ENCODE measurements at places on chromosomes 3 and 15. TPM values are rescaled to one million over a fixed set of nuclear protein-coding genes. Genes with fewer than 3 reads are reported as not detected.

DNA sequence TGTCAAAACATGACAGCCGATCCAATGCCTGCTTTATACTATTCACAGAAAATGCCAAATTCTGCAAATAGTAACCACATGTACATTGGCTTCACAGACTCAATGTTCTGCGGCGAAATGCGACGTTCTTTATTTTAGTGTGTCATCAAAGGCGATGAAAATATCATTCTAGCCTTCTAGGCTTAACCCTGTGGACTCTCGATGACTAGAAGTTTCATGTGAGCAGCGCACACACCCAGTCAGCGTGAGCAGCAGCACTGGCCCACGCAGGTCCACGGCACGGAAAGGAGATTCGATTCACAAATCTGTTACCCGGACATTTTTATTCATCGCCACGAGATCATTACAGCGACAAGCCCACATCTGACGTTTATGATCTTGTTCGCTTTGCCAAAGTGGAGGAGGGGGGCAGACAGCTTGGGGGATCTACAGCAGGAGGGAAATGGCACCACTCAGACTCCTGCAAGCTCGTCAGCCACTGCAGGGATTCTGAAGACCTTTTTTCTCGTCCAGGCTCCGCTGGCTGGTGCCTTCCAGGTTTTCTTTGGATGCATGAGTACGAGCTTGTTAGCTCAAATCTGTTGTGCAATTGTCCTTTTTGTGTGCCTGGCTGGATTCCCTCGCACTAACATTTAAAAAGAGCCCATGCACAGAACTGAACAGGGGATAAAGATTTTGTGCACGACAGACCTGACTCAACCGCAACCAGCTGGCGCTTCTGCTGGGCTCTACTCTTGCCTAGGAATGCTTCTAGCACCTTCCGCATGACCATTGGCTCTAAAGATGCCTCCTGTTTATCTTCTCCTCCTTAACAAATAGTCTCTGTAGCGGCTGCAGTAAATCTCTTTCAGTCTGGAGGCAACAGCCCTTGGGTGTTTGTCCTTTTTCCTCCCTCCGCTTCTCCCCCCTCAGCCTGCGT, 938.4 kb downstream of the MCTP2 start:
- peak; percentile 42 for DNase-seq

DNA sequence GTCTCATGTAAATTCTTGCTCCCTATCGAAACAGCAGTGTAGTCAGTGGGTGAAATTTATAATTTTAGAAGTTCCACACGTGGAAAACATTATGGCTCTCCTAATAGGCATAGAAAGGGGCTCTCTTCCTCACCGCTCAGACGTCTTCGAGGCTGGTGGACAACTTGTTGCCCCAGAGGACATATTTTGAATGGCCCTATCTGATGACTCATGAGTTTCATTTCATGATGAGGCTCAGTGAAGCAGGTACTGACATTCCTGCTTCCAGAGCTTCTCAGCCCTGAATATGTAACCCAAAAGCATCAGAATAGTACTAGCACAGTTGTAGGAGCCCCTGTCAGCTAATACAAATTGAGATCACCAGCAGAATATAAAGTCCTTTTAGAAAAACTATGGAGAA, 117.9 kb downstream of the HERC1 start:
- no peak for DNase-seq

- DNase-seq = no peak
Observed at GRCh38 chr15:92021792-92022191, 168.3 kb downstream of the SLCO3A1 start.

- DNase-seq = no peak
Observed at GRCh38 chr15:57528940-57529565, 62.7 kb upstream of the MYZAP start.

CHAC1 gene
- total RNA-seq = 51.3 TPM

CGGBP1 gene
- total RNA-seq = 37.8 TPM

- no peak for DNase-seq
Observed at GRCh38 chr3:193897288-193897687, 238.7 kb upstream of the HES1 start.

- DNase-seq = peak; percentile 66
Observed at GRCh38 chr15:81117136-81117535, 16.9 kb upstream of the CFAP161 start.

ACOX2 gene
- total RNA-seq = 17.8 TPM

MAPKAPK3 gene
- 57.2 TPM for total RNA-seq

ARF4 gene
- 172 TPM for total RNA-seq

- DNase-seq = no peak
Observed at GRCh38 chr15:85120351-85121113, 138.9 kb downstream of the PDE8A start.

PLEKHO2 gene
- total RNA-seq = 19.0 TPM

DNA sequence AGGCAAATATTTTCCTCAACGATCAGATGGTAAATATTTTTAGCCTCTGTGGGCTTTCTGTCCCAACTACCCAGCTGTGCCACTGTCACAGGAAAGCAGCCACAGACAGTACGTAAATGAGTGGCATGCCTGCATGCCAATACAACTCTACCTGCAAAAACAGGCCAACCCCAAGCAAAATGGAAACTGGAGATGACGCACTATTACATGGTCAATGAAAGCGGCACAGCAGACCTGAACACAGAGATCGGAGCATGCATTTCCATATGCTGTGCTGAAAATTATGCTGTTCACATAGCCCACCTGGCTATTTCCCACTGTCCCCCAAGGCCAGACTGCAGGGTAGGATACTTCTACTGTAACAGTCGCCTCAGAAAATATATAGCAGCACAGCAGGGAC, 57.8 kb downstream of the HERC2 start:
- no peak for DNase-seq

DNA sequence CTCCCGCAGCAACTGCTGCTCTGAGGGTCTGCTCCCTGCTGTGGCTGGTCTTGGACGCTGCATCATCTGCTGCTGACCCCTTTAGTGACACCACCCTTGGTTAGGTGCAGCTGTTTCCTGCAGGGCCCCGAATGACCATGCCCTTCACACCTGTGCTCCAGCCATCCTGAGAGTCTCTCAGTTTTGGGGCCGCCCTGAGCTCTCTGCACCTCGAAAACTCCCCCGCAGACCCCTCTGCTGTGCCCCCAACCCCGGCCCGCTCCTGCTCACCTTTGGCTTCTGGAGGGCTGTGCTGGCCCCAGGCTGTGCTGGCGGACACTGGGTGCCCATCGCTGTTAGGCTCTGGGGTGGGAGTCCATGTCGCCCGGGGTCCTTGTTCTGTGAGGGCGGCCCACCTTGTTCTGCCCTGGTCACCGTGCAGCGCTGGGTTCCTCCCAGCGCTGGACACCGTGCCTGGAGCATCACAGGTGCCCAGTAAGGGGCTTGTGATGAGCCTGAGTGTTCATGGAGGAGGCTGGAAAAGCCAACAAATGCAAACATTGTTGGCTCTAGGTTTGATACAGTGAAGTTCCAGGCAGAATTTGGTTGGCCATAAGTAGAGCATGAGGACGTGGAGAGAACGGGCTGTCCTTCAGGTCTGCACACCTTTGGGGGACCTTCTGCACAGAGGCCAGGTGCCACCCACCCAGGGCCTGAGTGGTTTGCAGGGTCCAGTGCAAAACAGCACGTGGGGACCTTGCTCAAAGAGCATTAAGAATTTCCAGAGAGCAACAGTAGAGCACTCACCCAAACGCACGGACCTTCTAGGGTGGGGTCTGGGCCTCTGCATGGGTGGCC, 12.3 kb downstream of the ABTB1 start:
- DNase-seq = no peak

- no peak for DNase-seq
Observed at GRCh38 chr3:34408088-34408487, 609.7 kb downstream of the PDCD6IP start.

C3orf85 gene
- not detected for total RNA-seq

DNA sequence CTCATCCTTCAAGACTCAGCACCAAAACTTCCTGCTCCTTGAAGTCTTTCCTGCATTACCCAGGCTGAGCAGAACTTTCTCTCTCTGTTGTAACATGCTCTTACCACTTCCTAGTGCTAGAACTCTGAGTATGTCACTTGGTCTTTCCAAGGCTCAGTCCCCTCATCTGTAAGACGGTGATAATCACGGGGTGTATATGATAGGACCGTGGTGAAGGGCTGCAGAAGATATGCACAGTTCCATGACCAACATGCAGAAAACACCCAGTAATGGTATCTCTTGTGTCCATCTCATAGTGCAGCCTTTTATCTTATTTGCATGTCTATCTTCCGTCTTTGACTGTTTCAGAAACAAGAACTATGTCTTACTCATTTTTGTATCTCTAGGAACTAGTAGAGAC, 154.5 kb downstream of the ZNF621 start:
- DNase-seq = no peak

ZNF609 gene
- total RNA-seq = 10.4 TPM

GRCh38 chr3:171776839-171777583, 33.3 kb downstream of the PLD1 start:
- no peak for DNase-seq

DNA sequence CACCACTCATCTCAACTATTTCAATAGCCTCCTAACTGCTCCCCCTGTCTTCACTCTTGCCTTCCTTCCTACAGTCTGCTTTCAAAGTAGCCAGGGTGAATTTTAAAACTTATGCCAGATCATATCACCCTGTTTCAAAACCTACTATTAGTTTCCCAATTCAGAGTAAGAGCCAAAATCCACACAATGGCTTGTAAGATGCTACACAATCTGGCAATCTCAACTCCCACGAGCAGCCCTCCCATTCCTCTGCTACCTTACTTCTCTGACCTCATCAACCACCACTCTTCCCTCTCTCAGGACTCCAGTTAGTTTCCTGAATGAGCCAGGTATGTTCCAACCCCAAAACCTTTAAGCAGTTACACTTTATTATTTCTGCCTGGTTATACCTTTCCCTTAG, 62.5 kb downstream of the VPS13C start:
- DNase-seq = no peak

DNA sequence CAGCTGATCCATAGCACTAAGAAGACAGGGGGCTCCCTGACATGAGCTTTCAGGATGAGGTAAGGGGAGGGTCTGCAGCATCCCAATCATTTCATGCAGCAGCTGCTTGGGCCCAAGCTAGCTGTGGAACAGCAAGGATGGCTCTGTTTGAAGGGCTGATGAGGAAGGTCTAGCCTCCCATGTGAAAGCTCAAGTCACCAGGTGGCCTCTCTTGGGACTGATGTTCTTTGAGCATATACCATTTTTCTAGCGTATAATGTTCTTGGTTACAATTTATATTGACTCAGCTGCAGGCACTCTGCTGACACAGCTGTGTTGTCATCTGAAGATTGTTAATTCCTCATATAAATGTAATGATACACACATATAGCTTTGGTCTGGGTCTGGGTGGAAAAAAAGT, 87.0 kb downstream of the CD200R1L start:
- no peak for DNase-seq

DNA sequence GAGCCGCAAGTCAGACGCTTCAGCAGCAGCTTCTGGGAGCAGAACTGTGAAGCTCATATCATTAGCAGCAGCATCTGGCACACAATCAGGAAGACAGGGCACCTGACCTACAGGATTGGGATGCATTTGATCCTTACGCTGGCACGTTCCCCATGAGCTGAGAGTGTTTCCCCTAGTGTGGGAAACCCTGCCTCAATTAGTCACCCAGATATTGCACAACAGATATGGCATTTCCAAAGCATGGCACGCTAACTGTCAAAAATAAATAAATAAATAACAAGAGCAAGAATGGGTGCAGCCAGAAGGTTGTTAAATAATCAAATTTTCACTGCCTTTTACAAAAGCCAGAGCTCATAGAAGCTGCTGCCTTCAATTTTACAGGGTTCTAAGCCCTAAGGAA, 189.6 kb upstream of the THBS1 start:
- DNase-seq = no peak

- no peak for DNase-seq
Observed at GRCh38 chr3:64891021-64891420, 203.2 kb upstream of the ADAMTS9 start.

TNFAIP8L3 gene
- total RNA-seq = 0.83 TPM

ISLR gene
- under 0.01 TPM for total RNA-seq

- DNase-seq = peak; percentile 61
Observed at GRCh38 chr3:38731522-38731921, 82.0 kb upstream of the SCN5A start.

HRG gene
- total RNA-seq = not detected

- DNase-seq = peak; percentile 69
Observed at GRCh38 chr3:12501360-12502020, 17.2 kb downstream of the TSEN2 start.

- peak; percentile 60 for DNase-seq
Observed at GRCh38 chr3:40580494-40581091, 55.8 kb downstream of the ZNF621 start.

SEMA3G gene
- total RNA-seq = not detected

- no peak for DNase-seq
Observed at GRCh38 chr3:15347063-15347736, 14.8 kb upstream of the SH3BP5 start.

RGMA gene
- total RNA-seq = 0.18 TPM

DNA sequence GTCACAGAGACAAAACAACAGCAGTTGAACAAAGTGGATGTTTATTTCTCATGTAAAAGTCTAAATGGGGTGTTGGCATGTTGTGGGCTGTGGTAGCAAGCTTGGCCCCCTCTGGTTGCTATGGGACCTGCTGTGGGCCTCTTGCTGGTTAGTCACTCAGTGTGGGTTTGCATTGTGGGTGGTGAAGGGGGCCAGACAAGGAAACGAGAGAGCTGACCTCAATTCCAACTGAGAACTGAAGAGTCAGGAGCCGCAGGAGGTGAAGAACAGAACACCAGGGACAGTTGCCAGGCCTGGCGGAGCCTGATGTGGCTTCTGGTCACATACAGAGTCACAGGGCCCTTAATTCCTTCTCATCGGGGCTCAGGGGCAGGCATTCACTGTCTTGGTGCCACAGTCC, 1.9 kb upstream of the ADPGK start:
- peak; percentile 74 for DNase-seq

DNA sequence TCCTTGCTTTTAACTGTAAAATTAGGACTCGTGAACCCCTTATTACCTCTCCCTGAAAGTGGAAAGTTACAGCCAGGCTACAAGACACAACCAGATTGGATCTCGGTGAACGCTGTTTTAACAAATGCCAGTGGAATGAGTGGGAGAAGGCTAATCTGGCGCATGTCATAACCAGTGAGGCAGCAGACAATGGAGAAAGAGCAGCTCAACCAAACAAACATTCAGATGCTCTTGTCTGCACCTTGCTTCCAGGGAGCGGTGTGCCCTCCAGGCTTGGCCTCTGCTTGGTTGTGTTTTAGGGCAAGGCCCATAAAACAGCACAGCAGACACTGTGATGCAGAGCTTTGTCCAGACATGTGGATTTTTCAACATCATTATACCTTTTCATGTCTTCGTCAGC, 45.9 kb upstream of the ATP1B3 start:
- DNase-seq = peak; percentile 6

DNA sequence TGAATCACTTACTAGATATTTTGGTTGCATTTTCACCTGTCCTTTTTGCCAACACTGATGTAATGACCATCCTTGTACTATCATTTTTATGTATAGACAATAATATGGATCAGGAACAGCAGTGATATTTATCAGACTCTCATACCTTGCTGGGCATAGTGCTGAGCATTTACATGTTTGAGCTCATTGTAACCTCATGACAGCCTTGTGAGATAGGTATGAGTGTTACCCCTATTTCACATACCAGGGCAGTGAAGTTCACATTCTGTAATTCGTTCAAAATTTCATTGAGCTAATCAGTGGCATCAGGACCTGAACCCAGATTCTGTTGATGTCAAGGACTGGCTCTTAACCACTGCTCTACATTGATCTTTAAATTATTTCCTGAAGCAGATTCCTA, 221.5 kb upstream of the TBL1XR1 start:
- DNase-seq = no peak

- DNase-seq = no peak
Observed at GRCh38 chr3:49182682-49183081, 11.3 kb downstream of the KLHDC8B start.

DAZL gene
- not detected for total RNA-seq
